Psoas muscle (tissue), 8 donors: ENCODE measurements at places on chromosomes 3 and 15. TPM values are rescaled to one million over a fixed set of nuclear protein-coding genes. Genes with fewer than 3 reads are reported as not detected.

DNA sequence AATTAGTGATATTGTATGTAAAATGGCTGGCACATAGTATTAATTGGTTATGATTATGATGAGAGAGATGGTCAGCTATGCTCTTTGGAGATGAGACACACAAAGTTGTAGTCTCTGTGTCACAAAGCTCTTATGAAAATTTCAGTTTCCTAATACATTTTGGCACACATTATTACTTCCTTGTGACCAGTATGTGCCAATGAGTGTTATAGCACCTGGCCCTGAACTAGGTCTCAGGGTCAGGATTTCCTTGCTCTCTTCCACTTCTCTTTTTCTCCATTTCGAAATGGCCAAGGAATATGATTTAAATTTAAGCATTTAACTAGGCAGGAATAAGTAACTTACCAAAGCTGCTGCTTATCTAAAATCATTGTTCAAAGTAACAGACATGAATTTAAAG is 28.0 kb downstream of the TIPARP start:
- DNase-seq: no peak

GRCh38 chr15:67010898-67011616 is 54.3 kb upstream of the SMAD3 start:
- no peak for DNase-seq

DNA sequence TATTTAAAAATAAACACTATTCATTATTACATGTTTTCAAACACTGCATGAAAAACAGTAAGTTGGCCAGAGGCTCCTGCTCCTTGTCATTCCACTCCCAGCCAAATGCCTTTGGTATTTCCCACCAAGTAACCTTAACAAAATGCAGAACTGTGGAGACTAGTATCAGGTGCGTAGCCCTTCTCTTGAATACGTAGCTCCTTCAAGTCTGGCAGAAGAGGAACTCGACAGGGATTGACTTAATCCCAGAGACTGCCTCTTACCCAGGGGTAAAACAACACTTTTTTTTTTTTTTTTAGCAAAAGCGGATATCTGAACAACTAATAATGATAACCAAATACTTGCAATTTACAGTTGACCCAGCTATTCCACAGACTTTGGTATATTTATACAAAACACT is 738 bp downstream of the COMMD2 start:
- no peak for DNase-seq

DNA sequence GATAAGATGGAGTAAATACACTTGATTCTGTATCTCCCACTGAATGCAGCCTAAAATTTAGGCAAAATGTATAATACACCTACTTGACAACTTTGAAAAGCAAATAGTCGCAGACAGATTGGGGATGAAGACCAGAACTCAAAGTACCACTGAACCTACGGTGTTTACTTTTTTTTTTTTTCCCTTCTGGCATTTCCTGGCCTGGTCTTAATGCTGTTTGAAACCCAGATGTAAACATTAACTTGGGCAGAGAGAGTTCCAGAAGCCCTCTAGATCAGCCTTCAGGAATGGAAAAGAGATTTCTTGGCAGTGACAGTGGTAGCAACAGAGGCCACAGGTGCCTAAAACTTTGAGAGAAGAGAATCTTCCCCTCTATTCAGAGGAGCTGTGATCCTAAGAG is 27.8 kb downstream of the ALPK3 start:
- DNase-seq: no peak

- no peak for DNase-seq
These were observed 33.5 kb upstream of the PDE8A start for GRCh38 chr15:84947947-84948830.

DNA sequence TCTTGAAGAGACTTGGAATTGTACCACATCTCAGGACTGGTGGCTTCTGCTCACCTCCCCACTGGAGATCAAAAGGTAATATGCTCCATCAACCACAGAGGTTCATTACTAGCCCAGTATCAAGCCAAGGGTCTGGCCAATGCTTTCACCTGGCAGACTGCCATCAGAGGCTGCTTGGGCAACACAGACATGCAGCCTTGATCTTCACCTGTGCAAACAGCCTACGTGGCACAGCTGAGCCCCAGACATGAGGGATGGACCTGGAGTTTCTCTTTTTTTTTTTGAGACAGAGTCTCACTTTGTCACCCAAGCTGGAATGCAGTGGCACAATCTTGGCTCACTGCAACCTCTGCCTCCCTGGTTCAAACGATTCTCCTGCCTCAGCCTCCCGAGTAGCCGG is 105.6 kb upstream of the HES1 start:
- DNase-seq: no peak

ARHGEF26 gene
- 0.37 TPM for total RNA-seq

CPN2 gene
- total RNA-seq: 0.13 TPM

CHRNB4 gene
- not detected for total RNA-seq

TYRO3 gene
- 1.6 TPM for total RNA-seq

CHRNA7 gene
- 0.93 TPM for total RNA-seq

LTF gene
- 2.0 TPM for total RNA-seq

PHLDB2 gene
- total RNA-seq: 3.5 TPM

MEX3B gene
- total RNA-seq: 1.3 TPM
